ENCODE measurements at places on chromosomes 7 and 10.

DNA sequence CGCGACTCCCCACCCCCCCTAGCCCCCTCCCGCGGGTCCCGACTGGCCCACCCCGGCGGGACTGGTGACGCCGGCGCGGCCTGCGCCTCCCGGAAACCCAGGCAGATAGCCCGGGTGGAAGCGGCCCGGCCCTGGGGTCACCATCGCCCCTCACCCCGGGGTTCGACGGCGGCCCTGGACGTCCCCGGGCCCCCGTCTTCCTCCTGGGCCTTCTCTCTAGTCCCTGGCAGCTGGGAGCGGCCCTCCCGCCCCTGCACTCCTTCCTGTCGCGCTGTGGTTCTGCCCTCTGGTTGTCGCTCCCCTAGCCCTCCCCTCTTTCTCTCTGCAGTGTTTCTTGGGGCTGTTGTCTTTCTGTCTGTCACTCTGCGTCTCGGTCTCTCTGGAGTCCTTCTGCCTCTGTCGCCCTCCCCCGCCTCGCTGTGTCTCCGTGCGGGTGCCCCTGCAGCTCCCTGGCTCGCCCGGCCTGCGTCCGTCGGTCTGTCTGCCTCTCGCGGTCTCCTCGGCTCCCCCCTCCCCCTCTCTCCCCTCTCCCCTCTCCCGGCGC lies 90.5 kb upstream of the PAX2 start:
- no peak for DNase-seq

GRCh38 chr10:71812913-71813590 lies 38.0 kb downstream of the PSAP start:
- DNase-seq: no peak

GRCh38 chr10:48603421-48604038 lies 1.3 kb downstream of the ARHGAP22 start:
- DNase-seq: no peak

DNA sequence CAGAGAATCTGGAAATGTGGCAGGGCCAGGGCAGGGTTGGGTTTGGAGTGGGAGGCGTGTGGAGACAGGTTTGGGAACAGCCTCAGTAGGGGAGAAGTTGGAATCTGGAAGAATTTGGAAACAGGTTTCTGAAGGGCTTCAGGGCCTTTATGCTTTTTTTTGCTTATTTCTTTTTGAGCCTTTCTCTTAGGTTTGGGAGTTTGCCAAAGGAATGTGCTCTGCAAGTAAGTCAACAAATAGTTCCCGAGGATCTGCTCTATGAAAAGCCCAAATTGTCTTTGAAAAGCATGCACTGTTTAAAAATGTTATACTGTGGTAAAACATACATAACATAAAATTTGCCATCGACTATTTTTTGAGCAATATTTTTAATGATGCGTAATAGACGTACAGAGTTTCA lies 86.7 kb upstream of the ADRB1 start:
- DNase-seq: no peak

GRCh38 chr7:36191292-36191920 lies 38.4 kb downstream of the EEPD1 start:
- DNase-seq: no peak

DNA sequence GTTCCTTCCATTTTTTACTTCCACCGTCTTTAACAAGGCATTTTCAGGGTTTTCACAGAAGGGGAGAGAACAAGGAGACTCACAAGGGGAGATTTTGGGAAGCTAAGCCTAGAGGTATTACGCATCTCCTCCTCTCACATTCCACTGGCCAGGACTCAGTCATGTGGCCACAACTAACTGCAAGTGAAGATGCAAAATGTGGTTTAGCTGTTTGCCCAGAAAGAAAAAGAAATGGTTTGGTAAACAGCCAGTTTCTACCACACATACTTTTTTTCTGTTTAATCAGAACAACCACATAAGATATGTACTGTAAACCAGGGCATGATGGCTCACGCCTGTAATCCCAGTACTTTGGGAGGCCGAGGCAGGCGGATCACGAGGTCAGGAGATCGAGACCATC lies 21.4 kb upstream of the HELLS start:
- DNase-seq: no peak

DNA sequence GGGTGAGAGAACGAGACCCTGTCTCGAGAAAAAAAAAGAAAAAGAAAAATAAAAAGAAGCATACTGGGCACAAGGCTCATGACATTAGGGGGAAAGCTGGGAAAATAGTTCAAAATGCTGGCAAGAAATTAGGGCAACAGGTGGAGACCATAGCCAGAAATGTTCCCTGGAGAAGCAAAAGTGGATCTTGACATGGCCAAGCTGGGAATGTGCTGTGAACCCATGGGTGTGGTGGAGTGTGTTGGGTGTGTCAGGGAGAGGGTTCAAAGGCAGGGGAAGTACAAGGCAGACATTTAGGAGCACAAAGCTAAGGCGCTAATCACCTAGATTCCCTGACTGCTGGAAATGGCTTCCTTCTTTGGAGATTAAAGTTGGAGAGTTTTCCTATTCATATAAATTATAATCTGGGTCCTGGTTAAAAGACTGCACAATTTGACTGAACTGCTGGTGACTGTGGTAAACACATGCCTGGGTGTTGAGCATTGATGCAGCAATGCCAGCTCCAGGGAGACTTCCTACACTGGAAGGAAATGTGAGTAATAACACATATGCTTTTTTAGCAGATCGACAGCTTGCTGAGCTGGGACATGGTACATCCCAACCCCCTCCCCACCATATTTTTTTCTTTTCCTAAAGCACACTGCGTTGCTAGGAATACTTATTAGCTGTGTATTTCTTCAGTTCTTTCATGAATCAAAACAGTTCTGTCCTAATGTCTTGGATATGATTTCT lies 70.1 kb upstream of the ARHGAP21 start:
- DNase-seq: no peak

DNA sequence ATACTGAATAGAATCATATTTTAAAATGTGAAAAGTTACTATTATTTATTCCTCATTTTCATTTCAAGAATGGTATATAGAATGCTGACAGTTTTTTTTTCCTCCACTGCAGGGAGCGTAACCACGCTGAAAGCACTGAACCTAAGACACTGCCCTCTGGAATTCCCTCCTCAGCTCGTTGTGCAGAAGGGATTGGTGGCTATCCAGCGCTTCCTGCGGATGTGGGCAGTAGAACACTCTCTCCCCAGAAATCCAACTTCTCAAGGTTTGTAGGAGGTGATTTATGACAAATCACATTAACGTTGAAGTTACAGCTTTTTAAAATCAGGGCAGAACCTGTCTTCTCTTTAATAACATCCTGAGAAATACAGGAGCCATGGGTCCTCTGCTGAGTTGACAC lies 12.4 kb downstream of the LRRC27 start:
- no peak for DNase-seq

DNA sequence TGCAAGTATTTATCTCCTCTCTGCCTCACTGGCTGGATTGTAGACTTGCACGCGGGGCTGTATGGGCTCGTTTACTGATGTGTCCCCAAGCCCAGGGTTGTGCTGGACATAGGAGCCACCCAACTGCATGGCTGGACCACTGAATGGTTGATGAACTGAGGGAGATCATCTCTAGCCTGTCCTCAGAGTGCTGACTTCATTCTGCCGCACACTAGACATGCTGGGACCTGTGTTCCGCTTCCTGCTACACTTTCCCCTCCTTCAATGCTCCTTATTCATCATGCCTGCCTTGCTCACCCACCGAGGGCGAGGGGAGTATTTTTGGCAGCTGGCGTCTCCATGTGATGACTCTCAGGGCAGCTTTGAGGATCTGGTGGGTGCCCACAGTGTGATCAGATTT lies 440.2 kb downstream of the GLRX3 start:
- DNase-seq: no peak

- DNase-seq: no peak
Observed at GRCh38 chr7:21965291-21965690, 19.6 kb upstream of the CDCA7L start.
